AML-193 (cell line): ENCODE measurements at places on chromosomes 2 and 18.

- DNase-seq: no peak
Measured at GRCh38 chr18:36772241-36772723, 56.5 kb downstream of the TPGS2 start.

DNA sequence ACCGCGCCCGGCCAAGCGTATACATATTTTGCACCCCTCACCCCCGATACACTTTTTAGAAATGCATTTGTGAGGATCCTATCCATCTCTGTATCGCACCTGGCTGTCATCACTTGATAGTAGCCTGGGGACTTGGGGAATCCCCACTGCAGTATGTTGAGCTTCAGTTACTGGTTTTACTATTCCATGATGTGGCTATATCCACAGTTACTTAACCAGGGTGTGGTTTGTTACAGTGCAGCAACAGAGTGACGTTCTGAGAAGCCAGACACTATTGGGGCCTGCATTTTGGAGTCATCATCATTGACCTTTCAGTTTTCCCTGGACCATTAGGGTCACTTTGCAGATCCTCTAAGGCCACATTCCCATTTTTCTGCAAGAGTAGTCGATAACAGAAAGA is 212.7 kb downstream of the AGAP1 start:
- no peak for DNase-seq

DNA sequence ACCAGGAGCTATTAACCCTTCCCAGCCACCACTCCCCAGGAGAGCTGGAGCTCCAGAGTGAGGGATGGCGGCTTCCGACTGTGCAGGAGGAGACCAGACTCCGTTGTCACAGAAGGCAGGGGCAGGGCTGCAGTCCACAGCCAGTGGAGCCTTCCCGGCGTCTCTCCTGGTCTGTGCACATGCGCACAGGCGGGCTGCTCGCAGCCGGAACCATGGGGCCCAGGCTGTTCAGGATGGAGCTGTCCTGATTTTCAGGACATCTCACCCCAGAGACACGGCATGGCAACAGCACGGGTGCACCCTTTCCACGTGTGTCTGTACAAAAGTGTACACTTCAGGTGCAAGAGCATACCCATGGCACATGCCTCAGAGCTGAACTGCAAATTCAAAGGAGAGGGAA is 28.9 kb downstream of the EIPR1 start:
- no peak for DNase-seq

GRCh38 chr18:9927392-9928063 is 13.7 kb downstream of the VAPA start:
- DNase-seq: no peak

DNA sequence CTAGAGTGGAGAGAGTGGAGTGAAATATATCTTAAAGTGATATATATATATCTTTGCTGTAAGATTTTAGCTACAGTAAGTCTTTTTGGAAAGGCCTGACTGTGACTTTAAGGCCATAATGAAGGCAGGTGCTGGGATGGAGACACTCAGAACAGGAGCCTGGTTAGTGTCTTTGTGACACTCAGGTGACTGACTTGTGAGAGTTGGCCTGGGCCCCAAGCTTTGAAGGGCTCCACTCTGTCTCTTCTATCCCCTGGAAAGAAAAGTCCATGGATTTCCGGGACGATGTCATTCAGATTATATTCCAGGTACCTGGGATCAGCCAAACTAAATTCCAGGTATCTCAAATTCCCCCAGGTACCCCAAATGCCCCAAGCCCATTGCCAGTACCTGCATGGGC is 276.6 kb downstream of the PDE11A start:
- no peak for DNase-seq

- no peak for DNase-seq
Measured at GRCh38 chr2:98027538-98027937, 31.8 kb upstream of the TMEM131 start.

DNA sequence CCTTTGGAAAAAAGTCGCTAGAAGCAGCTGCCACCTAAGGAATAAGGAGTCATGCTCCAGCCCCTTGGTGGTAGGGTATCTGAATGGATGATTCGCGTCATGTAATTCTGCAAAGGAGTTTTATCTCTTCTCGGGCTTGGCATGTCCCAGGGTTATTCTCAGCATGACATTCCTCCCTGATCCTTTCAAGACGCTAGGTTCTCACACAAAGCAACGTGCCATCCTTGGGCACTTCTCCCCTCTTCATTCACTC is 355.6 kb downstream of the MYCN start:
- DNase-seq: no peak

GRCh38 chr18:66894851-66895250 is 291.0 kb upstream of the CDH19 start:
- no peak for DNase-seq

DNA sequence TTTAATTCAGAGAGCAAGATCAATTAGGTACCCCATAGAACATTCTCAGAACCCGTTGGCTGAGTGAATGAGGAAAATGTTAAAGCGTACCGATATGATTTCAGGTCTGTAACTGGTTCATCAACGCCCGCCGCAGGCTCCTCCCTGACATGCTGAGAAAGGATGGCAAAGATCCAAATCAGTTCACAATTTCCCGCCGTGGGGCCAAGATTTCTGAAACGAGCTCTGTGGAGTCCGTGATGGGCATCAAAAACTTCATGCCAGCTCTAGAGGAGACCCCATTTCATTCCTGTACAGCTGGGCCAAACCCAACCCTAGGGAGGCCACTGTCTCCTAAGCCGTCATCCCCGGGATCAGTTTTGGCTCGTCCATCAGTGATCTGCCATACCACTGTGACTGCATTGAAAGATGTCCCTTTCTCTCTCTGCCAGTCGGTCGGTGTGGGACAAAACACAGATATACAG is 7.3 kb downstream of the TGIF1 start:
- DNase-seq: no peak

- no peak for DNase-seq
Measured at GRCh38 chr2:216446343-216446742, 34.1 kb downstream of the SMARCAL1 start.

DNA sequence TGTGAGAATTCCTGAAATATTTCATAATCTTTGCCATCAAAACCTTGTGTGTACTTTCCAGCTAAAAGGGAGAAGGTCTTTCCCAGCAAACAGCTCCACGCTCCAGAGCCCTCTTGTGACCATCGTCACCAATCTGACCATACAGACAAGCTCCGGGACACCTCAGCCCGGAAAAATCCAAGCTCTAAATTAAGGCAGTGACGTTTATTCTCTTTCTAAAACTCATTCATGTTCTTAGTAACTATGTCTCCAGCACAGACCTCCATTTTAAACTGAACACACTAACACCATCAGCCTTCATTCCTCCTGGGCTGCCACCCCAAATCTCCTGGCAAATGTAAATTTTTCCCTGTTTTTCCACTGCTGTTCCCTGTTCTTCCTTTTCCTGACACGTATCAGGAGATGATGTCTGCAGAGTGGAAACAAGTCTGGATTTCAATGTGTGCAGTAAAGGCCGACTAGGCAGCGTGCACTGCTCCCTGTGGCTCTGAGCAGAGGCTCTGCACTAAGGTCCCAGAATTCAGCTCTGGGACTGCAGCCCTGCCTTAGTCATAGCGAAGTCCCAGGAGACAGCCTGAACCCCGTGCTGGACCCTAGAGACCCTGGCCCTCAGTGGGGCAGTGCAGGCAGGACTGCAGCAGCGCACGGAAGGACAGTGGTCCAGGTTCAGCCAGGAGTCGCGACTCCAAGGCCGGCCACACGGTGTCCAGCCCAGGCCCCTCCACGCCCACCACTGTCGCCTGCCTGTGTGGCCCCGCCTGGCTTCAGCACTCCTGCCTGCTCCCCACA is 452.5 kb upstream of the SALL3 start:
- no peak for DNase-seq

DNA sequence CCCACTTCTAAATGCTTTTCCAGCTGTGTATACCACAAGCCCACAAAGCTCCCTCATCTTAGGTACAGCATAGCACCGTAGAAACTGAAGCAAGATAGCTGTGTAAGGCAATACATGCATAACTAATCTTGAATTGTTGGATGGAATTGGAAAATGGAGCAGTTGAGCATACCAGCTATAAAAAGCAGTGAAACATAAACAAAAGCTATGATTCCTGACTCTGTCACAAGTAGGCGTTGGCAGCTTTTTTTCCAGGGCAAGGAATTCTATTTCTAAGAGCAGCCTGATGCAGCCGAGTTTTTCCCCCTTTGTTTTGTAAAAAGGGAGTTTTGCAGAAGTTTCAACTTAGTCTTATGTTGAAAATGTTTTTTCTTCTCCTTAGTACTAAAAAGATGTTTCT is 32.4 kb downstream of the MOGAT1 start:
- no peak for DNase-seq

DNA sequence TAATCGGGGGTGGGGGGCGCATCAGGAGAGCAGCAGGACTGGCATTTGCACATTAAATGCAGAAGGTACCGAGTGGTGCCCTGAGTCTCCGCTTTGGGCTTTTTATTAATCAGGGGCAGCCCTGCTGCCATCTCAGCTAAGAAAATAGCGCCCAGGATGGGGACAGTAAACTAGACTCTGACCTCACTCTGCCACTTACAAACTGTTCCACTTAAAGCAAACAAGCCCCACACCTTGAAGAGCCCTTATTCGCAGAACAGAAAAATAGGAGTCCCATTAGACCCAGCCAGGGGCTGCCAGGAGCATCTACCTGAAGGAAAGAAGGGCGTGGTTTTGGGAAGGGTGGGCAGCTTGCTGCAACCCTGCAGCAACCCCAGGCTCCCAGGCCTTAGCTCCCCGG is 165.3 kb downstream of the TNS1 start:
- DNase-seq: no peak

DNA sequence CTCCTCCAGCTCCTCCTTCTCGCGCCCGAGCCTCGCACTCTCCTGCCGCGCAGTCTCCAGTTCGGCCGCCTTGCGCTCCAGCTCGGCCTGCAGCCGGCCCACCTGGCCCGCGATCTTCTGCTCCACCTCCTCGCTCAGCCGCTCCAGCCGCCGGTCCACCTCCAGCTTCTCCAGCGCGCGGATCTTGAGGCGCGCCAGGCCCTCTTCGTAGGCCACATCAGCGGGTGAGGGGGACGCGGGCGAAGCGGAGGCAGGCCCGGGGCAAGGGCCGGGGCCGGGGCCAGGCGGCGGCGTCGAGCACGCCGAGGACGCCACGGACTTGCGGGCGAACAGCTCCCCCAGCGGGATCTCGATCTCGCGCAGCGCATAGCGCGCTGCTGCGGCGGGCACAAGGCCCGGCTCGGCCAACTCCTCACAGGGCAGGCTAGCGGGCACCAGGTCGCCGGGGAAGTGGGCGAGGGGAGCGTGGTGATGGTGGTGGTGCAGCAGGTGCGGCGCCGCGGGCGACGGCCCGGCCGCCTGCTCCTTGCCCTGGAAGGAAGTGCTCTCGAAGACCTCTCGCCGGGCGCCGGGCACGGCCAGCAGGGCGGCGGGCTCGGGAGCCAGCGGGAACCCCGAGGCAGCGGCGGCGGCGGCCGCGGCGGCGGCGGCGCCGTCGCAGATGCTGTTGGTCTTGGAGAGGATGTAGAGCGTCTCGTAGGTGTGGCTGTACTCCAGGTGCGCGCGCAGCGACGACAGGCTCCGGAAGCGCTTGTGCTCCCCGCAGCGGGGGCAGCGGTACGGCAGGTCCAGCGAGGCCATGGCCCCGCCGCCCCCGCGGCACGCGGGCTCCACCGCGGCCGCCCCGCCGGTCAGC is 15.2 kb downstream of the FBXO41 start:
- DNase-seq: no peak

- DNase-seq: no peak
Measured at GRCh38 chr2:2845806-2846315, 514.8 kb upstream of the MYT1L start.

DNA sequence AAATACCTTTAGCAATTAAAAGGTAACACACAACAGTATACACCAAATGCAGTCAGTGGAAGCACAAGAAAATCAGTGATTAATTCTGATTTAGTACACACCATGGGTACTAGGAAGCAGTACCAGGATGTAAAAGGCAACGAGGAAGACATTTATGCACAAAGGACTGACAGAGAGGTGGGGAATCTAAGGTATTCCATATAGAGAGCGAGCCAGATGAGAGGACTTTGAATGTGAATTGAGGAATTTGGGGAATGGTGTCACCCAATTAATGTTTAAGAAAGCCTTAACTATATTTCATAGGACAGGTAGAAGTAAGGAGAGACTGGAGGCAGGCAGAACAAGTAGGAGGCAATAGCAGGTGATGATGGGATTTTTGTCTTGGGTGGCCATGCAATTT is 11.7 kb downstream of the CPS1 start:
- DNase-seq: no peak

GRCh38 chr2:160790738-160791137 is 297.1 kb upstream of the RBMS1 start:
- no peak for DNase-seq

GRCh38 chr2:229210641-229211040 is 60.4 kb downstream of the PID1 start:
- DNase-seq: no peak

DNA sequence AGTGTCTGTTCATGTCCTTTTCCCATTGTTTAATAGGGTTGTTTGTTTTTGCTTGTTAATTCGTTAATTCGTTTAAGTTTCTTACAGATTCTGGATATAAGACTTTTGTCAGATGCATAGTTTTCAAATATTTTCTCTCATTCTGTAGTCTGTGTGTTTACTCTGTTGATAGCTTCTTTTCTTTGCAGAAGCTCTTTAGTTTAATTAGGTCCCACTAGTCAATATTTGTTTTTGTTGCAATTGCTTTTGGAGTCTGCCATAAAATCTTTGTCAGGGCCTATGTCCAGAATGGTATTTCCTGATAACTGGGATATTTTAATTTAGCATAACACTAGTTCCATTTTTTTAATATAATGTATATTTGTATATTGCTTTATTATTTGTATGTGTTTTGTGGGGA is 1380.1 kb downstream of the SUCLG1 start:
- DNase-seq: no peak

DNA sequence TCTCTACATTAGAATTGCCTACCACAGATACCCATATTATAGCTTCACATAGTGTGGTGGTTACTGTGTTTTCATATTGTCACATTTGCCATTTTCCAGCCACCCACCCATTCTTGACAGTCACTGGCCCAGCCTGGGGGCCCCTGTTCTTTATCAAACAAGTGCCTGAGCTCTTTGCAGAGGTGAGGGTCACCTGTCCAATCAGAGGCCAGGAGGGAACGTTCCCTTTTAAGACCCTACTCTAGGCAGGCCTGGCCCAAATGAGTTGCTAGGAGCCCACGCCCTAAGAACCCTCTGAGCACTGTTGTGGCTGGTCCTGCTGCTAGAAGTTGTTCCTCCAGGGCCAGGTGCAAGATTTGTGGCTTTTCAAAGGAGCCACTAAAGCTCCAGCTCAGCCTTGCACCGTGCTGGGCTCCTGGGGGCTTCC is 5.2 kb downstream of the IL37 start:
- DNase-seq: no peak

GRCh38 chr2:78145395-78145996 is 623.3 kb upstream of the LRRTM4 start:
- no peak for DNase-seq

DNA sequence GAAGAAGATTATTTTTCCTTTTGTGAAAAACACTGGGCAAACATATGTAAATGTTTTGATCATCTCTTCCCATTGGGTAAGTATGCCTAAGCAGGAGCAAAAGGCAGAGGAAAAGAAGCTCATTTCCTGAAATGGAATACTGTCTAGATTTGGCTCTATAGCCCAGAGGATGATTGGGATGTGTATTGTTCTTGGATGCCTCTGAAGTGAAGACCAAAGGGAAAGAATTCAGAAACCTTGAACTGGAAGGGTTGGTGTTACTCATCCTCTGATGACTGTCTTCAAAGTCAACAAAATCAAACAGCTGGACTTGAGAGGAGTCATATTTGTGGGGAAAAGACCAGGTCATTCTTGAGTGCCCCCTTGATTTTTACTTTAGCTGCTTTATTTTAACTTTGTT is 112.6 kb upstream of the NT5C1B start:
- DNase-seq: no peak

- no peak for DNase-seq
Measured at GRCh38 chr18:8091035-8091434, 518.2 kb upstream of the RAB12 start.
